Anterior cingulate cortex (tissue), 58 donors: ENCODE measurements at places on chromosomes 12 and 14.

DNA sequence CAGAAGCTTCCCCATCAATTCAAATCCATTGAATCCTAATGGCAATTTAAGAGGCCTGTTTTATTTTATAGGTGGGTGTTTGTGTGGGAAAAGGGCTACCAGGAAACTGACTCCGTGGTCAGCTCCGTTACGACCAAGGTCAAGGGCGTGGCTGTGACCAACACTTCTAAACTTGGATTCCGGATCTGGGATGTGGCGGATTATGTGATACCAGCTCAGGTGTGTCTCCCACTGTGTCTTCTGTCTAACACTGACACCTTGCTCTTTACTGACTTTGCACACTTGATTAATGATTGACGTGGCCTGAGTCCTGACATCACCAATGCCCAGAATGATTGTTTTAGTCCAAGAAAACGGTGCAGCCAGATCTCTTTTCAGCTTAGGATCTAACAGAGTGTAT, 7.1 kb downstream of the P2RX4 start:
- no peak for DNase-seq

GRCh38 chr12:6039894-6040601, 84.4 kb downstream of the VWF start:
- no peak for DNase-seq

DNA sequence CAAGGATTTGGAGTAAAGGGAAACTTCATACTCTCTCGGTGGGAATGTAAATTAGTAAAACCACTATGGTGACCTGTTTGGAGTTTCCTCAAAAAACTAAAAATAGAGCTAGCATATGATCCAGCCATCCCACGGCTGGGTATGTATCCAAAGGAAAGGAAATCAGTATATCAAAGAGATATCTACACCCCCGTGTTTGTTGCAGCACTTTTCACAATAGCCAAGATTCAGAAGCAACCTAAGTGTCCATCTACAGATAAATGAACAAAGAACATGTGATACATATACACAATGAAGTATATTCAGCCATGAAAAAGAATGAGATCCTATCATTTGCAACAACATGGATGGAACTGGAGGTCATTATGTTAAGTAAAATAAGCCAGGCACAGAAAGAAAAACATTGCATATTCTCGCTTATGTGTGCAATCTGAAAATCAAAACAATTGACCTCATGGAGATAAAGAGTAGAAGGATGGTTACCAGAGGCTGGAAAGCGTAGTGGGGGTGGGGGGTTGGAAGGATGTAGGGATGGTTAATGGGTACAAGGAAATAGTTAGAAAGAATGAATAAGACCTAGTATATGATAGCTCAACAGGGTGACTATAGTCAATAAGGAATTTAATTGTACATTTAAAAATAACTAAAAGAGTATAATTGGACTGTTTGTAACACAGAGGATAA, 468.0 kb downstream of the BCAT1 start:
- DNase-seq = no peak

DNA sequence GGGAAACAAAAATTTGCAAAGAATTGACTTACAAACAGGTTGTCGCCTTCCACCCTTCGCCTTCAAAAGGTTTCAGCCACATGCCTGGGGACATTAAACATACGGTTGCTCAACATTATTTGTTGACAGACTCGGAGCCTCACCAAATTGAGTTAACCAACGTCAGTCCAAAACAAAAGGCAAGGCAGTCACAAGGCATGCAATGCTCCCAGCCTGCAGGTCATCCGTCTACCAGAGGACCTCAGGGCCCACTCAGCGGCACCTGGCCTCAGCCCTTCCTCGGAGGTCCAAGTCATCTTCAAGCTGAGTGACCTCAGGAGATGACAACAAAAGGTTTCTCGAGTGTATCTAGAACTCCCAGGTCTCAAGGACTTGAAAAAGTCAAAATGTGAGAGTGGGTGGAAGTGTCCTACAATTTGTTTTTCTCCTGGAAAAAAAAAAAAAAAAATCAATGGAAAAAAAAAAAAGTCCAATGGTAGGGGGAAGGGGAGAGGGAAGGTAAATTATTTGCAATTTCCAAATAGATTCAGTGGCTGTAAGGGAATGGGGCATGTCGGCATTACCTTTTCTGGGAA, 64.3 kb downstream of the KDM2B start:
- DNase-seq = no peak

- no peak for DNase-seq
Observed at GRCh38 chr12:19191089-19191488, 61.6 kb downstream of the PLEKHA5 start.

- DNase-seq = no peak
Observed at GRCh38 chr12:67630373-67631088, 18.0 kb upstream of the DYRK2 start.

DNA sequence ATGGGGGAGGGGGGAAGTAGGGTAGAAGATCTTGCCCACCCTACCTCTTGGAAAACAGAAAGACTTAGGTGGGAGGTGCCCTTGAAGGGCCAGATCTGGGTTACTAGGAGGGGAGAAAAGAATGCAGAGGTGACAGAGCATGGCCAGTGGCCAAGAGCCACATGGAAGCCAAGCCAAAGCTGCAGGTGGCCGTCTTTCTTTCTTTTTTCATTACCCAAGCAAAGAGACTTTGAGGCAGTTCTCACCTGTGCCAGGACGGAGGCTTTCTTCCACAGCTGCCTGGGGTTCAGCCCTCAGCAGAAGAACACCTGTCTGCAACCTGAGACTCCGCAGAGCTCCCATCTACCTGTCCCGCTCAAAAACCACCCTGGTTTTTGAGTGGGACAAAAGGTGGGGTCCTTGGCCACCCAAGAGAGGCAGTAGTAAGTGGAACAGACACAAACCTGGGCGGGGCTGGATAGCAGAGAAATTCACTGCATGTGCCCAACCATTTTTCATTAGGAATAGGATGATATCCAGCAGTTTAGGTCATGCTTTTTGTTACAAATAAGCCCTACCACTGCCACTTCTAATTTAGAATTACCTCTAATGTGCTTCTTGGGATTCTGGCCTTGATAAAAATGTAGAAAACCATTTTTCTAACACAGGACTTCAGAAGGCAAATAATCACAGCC, 116.5 kb downstream of the DYRK2 start:
- DNase-seq = no peak

- peak; percentile 9 for DNase-seq
Observed at GRCh38 chr12:61717986-61718385, 542.2 kb upstream of the USP15 start.

DNA sequence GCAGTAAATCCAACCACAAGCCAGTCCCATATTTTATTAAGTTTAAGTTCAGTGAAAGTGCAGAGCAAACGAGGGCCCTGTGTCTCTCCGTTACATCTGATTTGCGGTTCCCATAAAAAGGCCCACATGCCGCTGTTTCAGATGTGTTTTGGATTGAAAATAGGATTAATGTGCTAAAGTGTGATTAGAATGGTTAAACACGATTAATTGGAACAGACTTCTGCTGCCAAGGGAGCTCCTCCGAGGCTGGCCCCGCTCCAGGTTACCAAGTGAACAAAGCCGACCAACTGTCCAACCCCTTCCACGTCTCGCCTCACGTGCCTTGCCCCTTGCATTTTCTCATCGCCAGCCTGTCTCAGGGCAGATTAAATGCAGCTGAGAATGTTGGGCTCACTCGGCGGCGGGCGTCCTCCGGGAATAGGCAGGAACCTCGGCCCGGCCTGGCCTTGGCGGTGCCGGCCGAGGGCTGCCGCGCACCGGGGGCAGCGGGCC, 166.5 kb upstream of the GSC start:
- DNase-seq = peak; percentile 71

DNA sequence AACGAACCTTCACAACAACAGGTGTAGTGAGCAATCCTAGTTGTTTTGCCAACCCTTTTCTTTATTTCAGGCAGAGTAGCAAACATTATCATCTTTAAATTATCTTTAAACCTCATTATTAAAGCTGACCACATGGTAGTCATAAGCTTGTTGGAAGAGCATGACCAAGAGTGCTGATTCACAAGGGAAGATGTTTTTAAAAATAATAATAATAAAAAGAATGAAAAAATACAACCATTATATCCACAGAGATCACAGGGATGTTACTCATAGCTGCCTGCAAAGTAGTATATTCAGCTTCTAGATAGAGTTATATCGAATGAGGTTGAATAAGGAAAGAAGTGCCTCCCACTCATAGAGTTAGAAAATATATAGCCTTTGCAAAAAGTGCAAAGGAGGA, 101.0 kb upstream of the FLRT2 start:
- DNase-seq = no peak

DNA sequence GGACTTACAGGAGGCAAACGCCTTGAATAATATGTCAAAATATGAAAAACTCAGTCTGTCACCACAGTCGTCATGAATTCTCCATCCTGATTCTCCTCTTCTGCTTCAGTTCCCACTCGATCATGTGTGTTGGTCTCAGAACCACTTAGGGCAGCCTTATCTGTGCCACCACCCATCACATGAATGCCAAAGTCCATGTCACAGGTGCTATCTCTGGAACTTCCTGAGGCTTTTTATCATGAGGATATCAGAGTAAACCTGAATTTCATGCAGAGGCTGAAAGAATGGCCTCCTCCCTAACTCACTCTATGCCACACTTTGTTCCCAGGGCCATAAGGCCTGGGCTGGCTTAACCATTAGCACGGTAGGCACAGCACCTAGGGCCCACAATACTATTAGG, 28.8 kb upstream of the MAP3K9 start:
- DNase-seq = no peak

DNA sequence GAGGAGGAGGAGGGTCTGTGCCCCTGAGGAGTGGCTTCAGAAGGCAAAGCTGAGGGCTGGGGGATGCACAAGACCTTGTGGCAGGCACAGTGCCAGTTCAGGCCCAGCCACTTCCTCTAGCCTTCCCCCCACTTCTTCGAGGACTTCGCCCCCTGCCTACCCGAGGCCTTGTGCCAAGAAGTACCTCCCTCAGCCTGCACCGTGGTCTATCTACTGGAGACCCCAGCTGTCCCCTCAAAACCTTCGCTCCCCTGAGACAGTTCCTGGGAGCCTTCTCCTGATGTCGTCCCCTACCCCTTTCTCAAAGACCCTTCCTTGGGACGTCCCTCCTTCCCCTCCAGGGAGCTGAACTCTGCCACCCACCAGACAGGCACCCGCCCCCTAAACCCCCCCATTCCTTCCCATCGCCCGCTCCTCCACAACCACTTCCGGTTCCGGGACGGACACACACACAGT, 604 bp downstream of the ZNF384 start:
- DNase-seq = no peak

DNA sequence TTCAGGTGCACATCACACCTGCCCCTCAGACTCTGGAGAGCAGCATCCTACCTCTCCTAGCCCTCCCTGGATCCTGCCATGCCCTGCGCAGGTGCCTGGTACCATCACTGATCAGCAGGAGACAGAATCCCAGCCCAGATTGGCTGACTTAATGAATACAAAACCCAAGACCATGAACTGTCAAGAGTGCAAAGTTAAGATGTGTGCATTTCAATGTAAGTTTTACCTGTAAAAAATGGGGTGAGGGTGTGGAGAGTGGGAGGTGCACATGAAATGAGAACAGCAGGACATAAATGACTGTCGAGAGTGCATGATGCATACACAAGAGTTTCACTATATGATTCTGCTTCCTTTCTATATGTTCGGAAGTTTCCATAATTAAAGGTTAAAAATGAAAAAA, 57.9 kb upstream of the GPR68 start:
- no peak for DNase-seq

- no peak for DNase-seq
Observed at GRCh38 chr14:63712123-63712522, 15.7 kb downstream of the SGPP1 start.

GRCh38 chr12:161823-162222, 52.1 kb downstream of the SLC6A12 start:
- DNase-seq = no peak

GRCh38 chr12:100359822-100360221, 2.9 kb downstream of the SLC17A8 start:
- DNase-seq = no peak

DNA sequence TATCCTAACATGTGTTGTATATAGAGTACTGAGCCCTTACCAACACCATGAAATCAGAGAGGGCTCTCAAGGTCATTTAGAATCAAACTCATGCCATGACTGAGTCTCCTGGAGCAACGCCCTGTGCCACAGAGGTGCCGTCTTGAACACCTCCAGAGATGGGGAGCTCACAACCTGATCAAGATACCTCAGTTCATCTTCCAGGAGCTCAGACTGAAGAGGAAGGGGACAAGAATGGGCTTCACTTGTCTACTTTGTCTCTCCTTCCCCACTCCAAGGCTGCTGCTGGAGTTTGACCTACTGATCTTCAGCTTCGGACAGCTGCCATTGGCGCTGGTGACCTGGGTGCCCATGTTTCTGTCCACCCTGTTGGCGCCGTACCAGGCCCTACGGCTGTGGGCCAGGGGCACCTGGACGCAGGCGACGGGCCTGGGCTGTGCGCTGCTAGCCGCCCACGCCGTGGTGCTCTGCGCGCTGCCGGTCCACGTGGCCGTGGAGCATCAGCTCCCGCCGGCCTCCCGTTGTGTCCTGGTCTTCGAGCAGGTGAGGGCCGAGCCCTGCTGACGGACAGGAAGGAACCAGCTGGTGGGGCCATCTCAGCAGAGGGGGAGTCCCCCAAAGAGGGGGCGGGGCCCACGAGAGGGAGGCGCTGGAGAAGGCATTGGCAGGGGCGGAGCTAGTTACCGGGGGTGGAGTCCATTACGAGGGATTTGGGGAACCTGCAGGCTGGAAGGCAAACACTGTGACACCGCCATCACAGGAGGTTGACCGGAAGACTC, 12.0 kb downstream of the SOAT2 start:
- no peak for DNase-seq

DNA sequence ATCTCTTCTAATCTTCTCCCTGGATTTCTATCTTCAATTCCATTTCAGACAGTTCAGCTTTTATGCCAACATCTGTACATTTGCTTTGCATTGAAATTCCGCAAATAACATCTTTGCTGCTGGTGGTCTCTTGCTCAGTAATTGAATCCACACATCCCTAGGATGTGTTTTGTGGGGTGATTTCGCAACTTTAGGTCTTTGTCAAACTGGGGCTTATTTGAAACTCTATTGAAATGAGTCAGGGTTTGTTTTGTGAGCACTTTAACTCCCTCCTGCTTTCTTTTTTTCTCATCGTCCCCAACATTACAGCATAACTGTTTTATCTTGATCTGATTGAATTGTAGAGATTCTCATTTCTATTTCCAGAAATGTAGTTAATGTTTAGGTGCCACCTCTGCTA, 404.3 kb downstream of the NPAS3 start:
- no peak for DNase-seq

DNA sequence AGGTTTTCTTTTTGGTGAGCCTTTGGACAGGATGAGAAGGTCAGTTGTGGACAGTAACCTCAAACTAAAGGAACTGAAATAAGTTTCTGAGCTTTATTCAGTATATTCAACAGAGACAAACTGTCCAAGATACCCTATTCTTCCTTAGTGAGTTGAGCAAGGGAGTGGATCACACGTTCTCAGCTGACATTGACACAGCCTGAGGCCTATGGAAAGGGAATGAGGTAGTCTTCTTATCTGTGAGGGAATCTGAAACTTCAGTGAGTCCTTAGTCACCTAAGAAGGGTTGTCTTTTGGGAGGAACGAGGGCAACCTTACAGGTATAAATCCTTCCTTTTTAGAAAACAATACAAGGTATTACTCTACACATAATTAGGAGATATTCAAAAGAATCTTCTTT, 5.0 kb upstream of the NUBPL start:
- no peak for DNase-seq

GRCh38 chr12:103626498-103626897, 39.4 kb downstream of the STAB2 start:
- peak; percentile 34 for DNase-seq
